ENCODE measurements at places on chromosomes 5 and 9.

DNA sequence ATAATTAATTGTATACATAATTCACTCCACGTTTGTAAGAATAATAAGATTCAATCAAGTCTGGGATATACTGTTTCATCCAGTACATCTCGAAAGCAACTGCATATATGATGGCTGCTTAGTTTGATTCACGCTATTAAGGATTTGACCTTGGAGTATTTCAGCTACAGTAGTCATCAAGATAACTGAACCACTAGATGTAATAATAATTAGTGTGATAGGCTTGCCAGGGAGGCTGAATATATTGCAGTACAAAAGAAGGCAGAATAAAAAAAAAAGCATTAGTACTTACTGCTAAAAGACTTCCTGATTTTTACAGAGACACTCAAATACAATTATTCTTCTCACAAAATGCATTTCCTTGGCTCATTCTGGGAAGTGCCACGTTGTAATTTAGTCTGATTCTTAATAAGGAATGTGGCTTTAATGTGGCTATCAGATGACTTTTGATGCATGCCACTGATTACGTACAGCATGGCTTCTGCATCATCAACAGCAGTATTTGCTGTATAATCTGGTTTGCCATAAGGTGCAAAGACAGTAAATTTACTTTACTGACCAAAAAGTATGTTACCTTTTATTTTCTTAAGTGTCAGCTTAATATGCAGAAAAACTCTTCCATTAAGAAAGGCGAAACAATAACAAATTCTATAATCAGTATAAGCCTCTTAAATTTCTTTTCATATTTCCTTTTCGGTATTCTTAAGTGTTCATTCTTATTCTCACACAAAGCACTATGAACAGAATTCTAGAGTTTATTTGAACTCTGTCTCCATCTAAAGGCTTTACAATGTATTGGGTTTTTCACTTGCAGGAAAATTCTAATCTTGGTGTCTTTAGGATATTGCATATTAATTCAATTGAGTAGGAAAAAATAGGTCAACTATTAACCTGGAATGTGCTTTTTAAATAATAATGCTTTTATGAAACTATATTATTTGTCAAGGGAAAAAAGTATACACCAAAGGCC lies 166.4 kb downstream of the SLF1 start:
- peaks cover 32% of the 10 kb centered on the region for H3K27me3 ChIP-seq
- H3K27ac ChIP-seq = no peak overlapping the region
- no peak overlapping the region for H3K4me3 ChIP-seq
- H3K36me3 ChIP-seq = no peaks in the 10 kb centered on the region

GRCh38 chr9:129731477-129732085 lies 21.3 kb downstream of the PTGES start:
- H3K27me3 ChIP-seq = peaks cover 13% of the 10 kb centered on the region
- no peaks in the 10 kb centered on the region for H3K36me3 ChIP-seq
- no peak overlapping the region for H3K4me3 ChIP-seq

- H3K4me3 ChIP-seq = no peak overlapping the region
- no peak overlapping the region for H3K27ac ChIP-seq
- H3K36me3 ChIP-seq = no peaks in the 10 kb centered on the region
- no peaks in the 10 kb centered on the region for H3K27me3 ChIP-seq
Observed at GRCh38 chr9:2321523-2322148, 300.0 kb upstream of the VLDLR start.

- no peak overlapping the region for H3K4me3 ChIP-seq
- no peaks in the 10 kb centered on the region for H3K36me3 ChIP-seq
- peaks cover 34% of the 10 kb centered on the region for H3K27me3 ChIP-seq
- no peak overlapping the region for H3K27ac ChIP-seq
Observed at GRCh38 chr9:109475526-109475925, 22.6 kb downstream of the PTPN3 start.

DNA sequence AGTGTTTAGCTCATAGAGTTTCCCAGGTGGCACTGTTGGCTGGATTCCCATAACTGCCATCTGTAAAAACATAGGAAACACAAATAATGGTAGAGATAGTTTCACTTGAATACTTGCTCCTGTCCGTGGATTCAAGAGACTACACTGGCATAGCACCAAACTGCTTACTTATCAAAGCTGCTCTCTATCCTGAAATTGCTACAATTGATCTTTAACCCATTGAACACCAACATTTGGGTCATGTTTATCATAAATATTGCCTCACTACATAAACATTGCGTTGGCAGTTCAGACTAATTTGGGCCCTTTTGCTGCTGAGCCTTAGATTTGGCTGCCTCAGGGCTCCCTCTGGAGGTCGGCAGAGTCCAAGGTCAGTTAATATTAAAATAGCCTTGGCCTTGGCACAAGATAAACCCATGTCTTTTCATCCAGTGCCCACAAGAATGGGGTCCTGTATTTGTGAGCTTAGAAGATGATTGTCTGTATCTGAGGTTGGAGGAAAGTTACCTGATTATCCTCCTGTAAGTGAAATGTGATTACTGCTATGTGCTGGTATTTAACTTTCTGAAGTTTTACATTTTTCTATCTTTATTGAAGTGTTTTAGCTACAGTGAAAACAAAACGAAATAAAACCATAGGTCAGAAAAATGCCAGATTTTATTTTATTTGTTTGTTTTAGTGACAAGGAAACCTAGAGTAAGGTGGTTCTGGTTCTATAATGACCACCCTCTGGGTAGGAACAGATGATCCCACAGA lies 4.0 kb upstream of the RANBP3L start:
- peaks cover 13% of the 10 kb centered on the region for H3K27me3 ChIP-seq
- H3K4me1 ChIP-seq = peaks cover 2% of the 10 kb centered on the region
- DNase-seq = no peak
- no peak overlapping the region for H3K4me3 ChIP-seq
- H3K27ac ChIP-seq = no peak overlapping the region
- no peaks in the 10 kb centered on the region for H3K36me3 ChIP-seq

- H3K27me3 ChIP-seq = no peaks in the 10 kb centered on the region
- H3K36me3 ChIP-seq = peaks cover 23% of the 10 kb centered on the region
- peak overlapping the region; percentile 96 for H3K27ac ChIP-seq
- peaks cover 46% of the 10 kb centered on the region for H3K4me1 ChIP-seq
Observed at GRCh38 chr5:43039471-43040286, 440 bp downstream of the ANXA2R start.

GRCh38 chr5:110304176-110304575 lies 422.3 kb downstream of the TMEM232 start:
- no peak overlapping the region for H3K4me3 ChIP-seq
- no peak for DNase-seq
- peaks cover 2% of the 10 kb centered on the region for H3K27me3 ChIP-seq
- H3K36me3 ChIP-seq = no peaks in the 10 kb centered on the region
- no peak overlapping the region for H3K27ac ChIP-seq
- no peaks in the 10 kb centered on the region for H3K4me1 ChIP-seq

GRCh38 chr9:91515074-91515687 lies 91.5 kb upstream of the NFIL3 start:
- H3K4me3 ChIP-seq = no peak overlapping the region
- H3K36me3 ChIP-seq = no peaks in the 10 kb centered on the region
- H3K4me1 ChIP-seq = no peaks in the 10 kb centered on the region
- H3K27ac ChIP-seq = no peak overlapping the region

DNA sequence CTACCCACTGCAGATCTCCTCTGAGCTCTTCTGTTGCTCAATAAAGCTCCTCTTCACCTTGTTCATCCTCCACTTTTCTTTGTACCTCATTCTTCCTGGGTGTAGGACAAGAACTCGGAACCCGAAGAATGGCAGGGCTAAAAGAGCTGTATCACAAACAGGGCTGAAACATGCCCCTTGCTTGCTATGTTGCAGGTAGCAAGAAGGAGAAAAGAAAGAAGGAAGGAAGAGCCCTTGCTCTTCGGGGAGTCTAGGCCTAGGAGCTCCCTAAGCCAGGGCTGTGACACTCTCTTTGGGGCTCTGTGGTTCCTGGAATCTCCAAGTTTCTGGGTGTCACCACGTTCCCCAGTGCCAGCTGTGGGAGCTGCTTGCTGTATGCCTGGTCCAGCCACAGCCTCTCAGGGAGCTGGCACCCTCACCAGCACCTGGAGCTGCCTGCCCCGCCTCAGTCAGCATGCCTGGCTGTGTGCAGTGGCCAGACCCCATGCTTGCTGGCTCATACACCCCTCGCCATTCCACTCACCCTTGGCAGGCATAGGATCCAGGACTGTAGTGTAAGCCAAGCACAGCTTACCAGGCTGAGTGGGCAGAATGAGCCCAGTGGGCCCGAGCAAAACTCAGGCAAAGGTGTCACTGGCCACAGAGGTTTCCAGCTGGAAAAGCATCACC lies 274.8 kb upstream of the ADRA1B start:
- no peak overlapping the region for H3K4me3 ChIP-seq
- peaks cover 5% of the 10 kb centered on the region for H3K27me3 ChIP-seq
- DNase-seq = no peak
- no peaks in the 10 kb centered on the region for H3K36me3 ChIP-seq
- H3K4me1 ChIP-seq = no peaks in the 10 kb centered on the region
